ENCODE measurements at places on chromosomes 5 and 9. TPM values are rescaled to one million over a fixed set of nuclear protein-coding genes. Genes with fewer than 3 reads are reported as not detected.
A peak's percentile ranks its signal among the peaks of the same experiment; 100 is the strongest.

Gene RPL12
- 3,038 TPM for total RNA-seq

Gene OR2V1
- not detected for total RNA-seq

Gene IL11RA
- 12.1 TPM for total RNA-seq

Gene MAST4
- 27.7 TPM for total RNA-seq

Gene DMRTA1
- total RNA-seq: not detected

Gene POLE3
- 37.4 TPM for total RNA-seq

Gene WNK2
- 5.8 TPM for total RNA-seq

Gene SAXO1
- total RNA-seq: not detected

Gene LCN10
- total RNA-seq: 0.83 TPM

Gene RECK
- total RNA-seq: 8.5 TPM

Gene ALDH1A1
- total RNA-seq: not detected

Gene OR1J2
- not detected for total RNA-seq

Gene FER
- total RNA-seq: 7.1 TPM

Gene QRFP
- total RNA-seq: not detected

Gene GPX3
- not detected for total RNA-seq

Gene KCNV2
- total RNA-seq: not detected

Gene TEK
- total RNA-seq: not detected

Gene MAT2B
- total RNA-seq: 87.6 TPM

Gene MAMDC2
- total RNA-seq: not detected

Gene COQ4
- total RNA-seq: 27.8 TPM

Gene FOXD4
- not detected for total RNA-seq

GRCh38 chr5:124576848-124577409, 169.5 kb downstream of the ZNF608 start:
- DNase-seq: no peak

DNA sequence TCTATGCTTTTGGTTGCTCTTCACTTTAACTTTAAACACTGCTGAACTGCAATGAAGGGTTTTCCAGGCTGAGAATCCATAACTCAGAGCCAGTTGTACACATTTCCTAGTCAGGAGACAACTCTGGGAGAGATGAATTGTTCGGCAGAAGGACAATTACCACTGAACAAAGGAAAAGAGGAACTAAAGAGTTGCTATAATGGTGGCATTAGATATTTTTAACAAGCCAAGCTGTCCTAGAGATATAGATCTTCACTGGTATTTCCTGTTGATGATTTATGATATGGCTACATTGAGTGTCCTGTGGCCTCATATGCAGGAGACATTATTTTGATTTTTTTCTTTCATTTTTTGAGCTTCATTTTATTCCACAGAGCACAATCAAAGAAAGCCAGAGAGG, 219.1 kb upstream of the PCSK5 start:
- no peak for DNase-seq

GRCh38 chr9:89864257-89864656, 259.4 kb downstream of the GADD45G start:
- DNase-seq: no peak

- DNase-seq: no peak
Observed at GRCh38 chr5:35284364-35284763, 54.1 kb upstream of the PRLR start.

DNA sequence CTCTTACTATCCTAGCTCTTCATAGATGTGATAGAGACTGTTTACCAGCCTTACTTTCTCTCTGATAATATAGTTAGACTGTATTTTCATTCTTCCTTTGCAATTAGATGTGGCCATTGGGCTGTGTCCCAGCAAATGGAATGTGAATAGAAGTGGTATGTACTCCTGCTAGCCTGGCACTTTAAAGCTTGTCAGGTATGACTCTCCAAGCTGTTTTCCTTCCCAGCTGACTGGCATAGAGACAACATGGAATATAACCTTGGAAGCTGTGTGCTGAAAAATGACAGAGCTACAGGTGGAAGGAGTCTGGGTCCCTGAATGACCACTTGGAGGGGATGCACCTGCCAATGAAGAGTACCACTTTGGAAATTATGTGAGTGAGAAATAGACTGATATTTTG, 116.2 kb downstream of the DIRAS2 start:
- DNase-seq: no peak

GRCh38 chr9:114830546-114830945, 24.7 kb upstream of the TNFSF15 start:
- no peak for DNase-seq

- no peak for DNase-seq
Observed at GRCh38 chr9:129399634-129399990, 221.3 kb downstream of the C9orf50 start.

DNA sequence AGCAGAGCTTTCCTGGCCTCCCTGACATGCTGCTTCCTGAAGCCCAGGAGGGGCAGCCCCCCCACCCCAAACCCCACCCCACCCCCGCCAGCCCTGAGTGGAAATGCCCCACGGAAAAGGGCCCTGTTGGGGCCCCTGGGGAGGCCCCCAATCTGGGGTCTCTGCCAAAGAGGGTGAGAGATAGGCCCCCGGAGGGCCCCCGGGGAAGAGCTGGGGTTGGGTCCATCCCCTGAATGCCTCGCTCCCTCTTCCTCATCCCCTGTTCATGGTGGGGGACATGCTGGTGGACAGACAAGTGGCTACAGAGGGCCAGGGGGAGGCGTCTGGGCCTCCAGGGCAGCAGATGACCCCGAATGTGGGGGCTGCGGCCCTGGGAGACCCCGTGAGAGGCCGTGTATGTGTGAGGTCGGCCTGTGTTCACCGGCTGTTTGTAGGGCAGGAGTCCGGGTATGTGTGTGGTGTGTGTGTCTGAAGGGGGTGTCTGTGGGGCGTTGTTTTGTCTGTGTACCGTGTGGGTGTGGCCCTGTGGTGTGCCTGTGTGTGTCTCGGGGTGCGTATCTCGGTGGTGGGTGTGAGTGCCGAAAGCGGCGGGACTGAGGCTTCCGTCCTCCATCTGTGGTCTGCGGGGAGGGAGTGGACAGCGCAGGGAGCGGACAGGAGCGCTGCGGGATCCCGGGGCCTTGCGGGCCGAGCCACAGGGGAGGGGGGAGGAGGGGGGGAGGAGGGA, 11.3 kb downstream of the C9orf50 start:
- no peak for DNase-seq

DNA sequence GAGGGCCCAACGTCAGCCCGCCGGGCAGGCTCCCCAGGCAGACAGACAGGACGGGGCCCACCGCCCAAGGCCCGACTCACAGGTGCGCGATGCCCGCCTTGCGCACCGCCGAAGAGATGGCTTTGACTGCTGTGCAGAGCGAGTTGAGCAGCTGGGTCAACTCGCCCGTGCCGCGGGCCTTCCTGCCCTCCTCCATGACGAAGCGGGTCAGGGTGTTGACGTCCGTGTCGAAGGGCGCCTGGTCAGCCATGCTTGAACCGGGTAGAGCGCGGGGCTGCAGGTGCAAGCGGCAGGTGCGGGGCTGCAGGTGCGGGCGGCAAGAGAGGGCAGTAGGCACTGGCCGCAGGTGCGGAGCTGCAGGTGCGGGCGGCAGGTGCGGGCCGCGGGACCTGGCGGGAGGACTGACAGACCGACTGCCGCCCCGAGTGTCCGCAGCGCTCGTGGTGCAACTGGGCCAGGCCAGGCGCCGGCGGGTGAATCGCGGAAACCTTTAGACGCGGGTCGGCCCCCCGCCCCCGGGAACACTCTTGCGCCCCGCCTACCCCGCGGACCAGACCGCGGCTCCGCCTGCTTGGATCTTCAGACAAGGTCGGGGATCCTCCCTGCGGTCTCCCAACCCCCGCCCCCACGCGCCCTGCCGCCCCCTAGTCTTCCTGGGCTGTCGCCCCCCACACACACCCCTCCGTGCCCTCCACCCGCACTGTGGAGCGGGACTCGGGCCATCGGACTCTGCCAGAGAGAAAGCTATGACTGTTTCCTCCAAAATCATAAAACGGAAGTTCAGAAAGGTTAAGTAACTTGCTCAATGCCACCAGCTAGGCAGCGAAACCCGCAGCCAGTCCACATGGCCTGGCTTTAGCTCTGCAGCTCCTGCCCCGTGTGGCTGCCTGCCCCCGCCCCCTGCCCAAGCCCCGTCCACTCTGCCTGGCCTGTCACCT, at the start of gene FBP1:
TSS of gene FBP1 (minus strand) at position 458 of the 938 bp plus-strand sequence. CDS start at position 250, 208 bp downstream.
- peak; percentile 40 for DNase-seq

DNA sequence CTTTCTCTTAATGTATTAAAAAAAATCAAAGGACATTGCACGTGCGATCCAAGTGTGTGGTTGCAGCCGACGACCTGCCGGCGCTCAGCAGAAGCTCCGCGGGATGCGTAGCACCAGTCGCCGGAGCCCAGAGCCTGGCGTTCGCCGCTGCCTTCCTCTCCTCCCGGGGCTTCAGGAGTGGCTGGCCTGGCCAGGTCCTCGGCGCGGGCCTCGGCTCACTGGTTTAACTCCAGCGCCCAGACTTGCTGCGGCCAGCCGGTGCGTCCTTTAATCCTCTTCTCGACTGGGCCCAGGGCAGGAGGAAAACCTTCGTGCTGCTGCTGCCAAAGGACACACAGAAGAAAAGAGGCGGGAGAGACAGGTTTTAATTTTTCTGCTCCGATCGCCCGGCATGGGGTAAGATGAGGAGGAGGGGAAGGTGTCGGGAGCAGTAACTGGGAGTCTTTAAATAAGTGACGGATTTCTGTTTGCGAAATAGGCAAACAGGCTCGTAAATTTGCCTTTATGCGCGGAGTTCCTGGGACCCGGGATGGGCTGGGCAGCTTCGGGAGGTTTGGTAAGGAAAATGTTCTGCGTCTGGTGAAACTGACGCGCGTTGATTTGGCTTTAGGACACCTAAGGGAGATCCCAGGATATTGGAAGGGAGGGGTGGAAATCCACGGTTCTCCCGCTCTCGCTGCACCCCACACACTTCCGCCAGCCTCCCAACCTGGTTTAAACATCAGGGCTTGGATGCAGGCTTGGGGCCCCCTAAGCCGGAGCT, 2.3 kb downstream of the HAND1 start:
- no peak for DNase-seq

GRCh38 chr5:64144425-64145215, 21.0 kb upstream of the RNF180 start:
- DNase-seq: no peak

GRCh38 chr5:159849437-159850083, 66.7 kb upstream of the ADRA1B start:
- no peak for DNase-seq

- no peak for DNase-seq
Observed at GRCh38 chr9:124180557-124180956, 77.2 kb upstream of the NEK6 start.

DNA sequence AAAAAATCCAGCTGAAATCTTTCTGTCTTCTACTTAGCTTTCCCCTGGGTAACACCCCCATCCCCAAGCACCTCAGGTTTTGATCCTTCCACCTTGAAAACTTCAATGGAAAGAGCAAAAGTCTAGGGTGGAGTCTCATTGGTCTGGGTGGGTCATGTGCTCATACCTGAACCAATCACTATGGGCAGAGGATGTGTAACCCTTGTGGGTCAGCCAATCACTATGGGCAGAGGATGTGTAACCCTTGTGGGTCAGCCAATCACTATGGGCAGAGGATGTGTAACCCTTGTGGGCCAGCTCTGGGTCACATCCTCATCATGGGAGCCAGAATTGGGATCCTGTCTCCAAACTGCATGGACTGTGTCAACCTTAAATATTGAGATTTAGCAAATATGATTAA, 18.5 kb downstream of the NAIF1 start:
- no peak for DNase-seq

DNA sequence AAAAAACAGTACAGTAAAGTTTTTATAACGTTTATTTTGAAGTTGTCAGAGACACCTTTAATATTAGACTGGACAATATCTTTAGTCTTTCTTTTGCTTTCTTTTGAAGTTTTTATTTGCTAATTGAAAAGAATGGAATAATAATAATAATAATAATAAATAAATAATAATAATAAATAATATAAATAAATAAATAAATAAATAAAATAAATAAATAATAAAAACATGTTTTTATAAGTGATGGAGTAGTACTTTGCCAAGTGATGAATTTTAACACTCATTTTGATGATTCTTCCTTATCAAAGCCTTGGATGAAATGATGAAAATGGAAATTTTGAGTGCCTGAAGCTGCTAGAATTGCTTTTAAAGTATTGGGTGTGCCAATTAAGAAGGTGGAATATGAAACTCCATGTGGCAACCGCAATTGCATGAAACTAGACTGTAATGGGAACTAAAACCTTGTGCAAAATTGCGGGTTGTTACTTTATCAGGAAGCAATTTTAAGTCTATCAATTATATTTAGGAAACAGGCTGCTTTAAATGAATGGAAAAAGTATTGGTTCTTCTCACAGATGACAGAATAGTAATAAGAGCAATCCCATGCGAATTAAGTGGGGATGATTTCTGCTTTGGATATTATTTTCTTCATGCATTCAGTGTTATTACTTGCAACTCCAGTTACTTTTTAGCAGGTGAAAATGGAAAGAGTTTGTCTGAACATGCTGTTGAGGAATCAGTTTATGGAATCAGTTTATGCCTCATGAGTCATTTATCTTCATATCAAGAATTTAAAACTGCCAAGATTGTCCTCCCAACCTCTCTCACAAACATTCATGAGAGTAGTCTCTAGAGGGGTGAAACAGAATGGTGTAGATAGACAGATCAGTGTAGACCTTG, 4.6 kb downstream of the ANXA1 start:
- DNase-seq: no peak

GRCh38 chr5:95148453-95148852, 136.4 kb downstream of the MCTP1 start:
- DNase-seq: no peak

GRCh38 chr5:95060098-95060497, 224.8 kb downstream of the MCTP1 start:
- DNase-seq: no peak

GRCh38 chr9:86918556-86918955, 28.8 kb downstream of the GAS1 start:
- DNase-seq: no peak

DNA sequence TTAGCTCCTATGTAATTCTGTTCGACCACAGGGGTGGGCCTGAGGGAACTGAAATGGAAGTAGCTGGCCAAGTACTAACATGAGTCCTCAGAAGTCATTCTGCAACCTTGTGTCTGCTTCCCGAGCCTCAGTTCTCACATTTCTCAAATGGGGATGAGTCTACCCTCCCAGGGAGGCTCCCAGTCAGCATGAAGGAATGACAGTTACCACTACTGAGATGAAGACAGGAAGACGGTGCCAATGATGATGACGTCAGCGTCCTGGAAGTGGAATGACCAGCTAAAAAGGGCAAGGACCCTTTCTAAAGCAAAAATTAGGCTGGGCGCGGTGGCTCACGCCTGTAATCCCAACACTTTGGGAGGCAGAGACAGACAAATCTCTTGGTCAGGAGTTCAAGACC, 6.8 kb downstream of the PIP5KL1 start:
- no peak for DNase-seq

GRCh38 chr5:8954801-8955200, 591.1 kb downstream of the SEMA5A start:
- no peak for DNase-seq

DNA sequence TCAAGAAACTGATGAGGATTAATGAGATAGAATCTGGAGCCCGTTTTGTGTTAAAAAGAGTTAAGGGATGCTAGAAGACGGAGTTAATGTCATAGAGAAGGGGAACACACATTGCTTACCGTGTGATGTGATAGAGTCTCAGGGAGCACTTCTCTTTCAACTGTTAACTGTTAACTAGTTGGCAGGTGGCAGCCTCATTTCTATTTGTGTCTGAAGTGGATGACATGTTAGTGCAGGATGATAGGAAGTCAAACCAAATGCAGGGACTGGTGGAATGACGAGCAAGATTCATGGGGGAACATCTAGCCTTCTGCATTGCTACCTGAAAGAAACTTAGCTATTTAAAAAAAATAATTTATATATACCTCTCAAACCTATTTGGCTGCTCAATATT, 222.7 kb downstream of the MAST4 start:
- DNase-seq: no peak

GRCh38 chr5:143251190-143251589, 152.3 kb downstream of the NR3C1 start:
- no peak for DNase-seq

Measured in activated naive CD4-positive, alpha-beta T cell treated with anti-CD3 and anti-CD28 coated beads for 36 hours (primary cell).